ENCODE measurements at places on chromosomes 4 and X.

- no peak for DNase-seq
Measured at GRCh38 chrX:142359331-142359730, 154.2 kb upstream of the MAGEC2 start.

- no peak for DNase-seq
Measured at GRCh38 chr4:138845054-138845453, 170.5 kb upstream of the NOCT start.

GRCh38 chr4:153159728-153160221 lies 44.5 kb upstream of the TRIM2 start:
- no peak for DNase-seq

DNA sequence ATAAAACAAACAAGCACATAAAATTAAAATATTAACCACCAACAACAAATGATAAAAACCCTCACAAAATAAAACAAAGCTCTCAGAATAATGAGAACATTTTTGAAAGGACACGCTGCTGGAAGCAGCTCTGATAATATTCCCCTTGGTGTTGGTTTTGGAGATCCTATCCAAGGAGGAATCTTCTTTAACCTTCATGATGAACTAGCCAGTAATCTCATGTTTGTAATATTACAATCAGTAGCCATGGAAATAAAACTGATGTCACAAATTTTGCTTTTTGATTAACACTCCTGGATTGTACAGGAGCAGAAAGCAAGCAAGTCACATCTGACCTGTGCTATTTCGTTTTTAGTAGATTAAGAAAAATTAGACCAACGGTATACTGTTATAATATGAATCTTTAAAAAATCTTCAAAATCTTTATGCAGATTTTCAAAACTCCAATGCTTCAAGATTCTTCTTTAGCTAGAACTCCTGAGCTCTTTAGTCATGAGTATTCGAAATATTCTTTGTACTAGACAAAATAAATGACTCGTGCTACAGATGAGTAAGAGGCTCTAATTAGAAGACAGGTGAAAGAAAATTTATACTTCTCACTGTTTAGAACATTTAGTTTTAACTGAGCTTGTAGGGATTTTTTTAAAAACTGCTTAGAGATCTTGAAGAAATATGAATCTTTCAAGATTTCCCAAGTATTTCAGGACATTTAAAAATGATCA lies 154.1 kb downstream of the RASL11B start:
- no peak for DNase-seq

GRCh38 chr4:150080337-150080736 lies 2.1 kb downstream of the DCLK2 start:
- DNase-seq, result no peak

- DNase-seq, result no peak
Measured at GRCh38 chrX:39802354-39802753, 295.4 kb downstream of the BCOR start.

- DNase-seq, result no peak
Measured at GRCh38 chr4:146073517-146073916, 102.0 kb upstream of the LSM6 start.

DNA sequence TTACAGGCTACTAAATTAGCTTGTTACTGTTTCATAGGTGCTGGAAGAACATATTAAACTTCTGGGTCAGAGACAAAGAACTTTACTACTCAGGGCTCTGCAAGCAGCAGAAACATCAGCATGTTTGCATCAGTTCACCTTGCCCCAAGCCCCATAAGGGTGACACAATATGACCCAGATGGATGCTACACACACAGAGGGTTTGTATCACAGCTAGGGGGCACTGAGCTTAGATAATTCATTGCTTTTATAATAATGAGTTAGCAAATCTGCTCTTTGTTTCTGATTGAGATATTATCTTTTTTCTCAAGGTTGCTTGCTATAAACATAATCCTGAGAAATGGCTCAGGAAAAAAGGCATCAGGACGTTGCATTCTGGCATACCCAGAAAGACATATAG lies 4.8 kb upstream of the SYNPO2 start:
- no peak for DNase-seq

GRCh38 chr4:152696764-152697261 lies 17.0 kb upstream of the TMEM154 start:
- DNase-seq, result peak; percentile 96

DNA sequence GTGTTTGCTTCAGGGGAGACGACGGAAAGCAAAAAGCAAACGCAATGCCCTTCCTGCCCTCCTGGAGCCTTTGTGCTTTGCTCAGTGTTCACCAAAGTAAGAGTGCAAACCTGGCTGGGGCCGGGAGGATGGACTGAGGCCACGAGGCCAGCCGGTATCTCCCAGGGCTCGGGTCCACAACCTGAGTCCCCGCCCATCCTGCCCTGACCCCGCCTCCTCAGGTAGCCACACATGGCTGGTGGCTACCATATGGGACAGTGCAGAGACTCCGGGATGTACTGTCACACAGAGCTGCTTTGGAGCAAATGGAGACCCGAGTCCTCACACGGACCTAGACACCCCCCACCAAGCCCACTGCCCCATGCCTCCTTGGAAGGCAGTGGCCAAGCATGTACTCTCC lies 4.8 kb downstream of the ATP2B3 start:
- DNase-seq, result no peak

DNA sequence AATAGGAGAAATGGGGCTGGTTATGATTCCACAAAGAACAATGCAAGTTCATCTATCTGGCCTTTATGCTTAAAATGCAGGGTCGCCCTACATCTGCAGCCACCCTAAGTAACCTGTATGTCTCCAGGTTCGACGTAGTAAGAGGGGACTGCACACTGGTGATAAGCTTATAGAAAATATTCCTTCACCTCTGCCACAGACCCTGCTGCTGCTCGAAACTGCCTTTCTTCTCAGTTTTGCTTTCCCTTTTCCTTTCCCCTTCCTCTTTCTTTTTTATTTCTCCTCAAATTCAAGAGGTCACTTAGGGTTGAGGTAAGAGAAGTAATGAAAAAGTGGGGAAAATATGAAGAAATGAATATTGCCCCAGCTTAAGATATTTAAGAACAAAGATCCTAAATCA lies 123.5 kb downstream of the DCHS2 start:
- no peak for DNase-seq

DNA sequence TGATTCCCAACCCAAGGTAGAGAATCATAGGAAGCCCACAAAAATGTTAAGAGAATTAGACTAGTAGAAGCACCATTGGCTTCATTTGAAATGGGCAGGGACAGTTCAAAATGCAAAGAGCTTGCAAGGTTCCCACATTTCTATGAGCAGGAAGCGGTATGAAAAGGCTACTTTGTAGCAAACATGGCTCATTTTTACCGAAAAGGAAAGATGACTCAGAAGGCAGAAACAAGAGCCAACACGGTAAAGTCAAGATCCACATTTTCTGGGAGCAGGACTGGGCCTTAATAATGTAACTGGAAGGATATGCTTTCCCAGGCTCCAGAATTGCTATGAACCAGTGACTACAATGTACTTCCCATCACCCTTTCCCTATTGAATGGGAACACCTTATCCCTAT lies 89.5 kb downstream of the GLRA3 start:
- no peak for DNase-seq

DNA sequence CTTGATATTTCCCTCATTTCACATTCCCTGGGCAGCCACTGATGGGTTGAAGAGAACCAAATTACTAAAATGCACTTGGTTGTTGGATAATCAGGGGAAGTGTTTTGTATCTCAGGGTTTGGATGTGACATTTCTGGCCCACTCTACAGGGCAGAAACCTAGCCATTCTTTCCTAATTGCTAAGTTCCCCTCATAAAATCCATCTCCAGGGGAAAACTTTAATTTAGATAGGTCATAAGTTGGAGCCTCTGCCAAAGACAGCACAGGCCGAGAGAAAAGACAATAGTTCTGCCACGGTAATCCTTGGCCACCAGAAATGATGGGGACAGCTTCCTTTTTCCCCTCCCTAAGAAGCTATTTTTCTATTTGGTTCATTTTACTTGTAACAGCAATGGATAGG lies 192.7 kb upstream of the C1QTNF7 start:
- no peak for DNase-seq

DNA sequence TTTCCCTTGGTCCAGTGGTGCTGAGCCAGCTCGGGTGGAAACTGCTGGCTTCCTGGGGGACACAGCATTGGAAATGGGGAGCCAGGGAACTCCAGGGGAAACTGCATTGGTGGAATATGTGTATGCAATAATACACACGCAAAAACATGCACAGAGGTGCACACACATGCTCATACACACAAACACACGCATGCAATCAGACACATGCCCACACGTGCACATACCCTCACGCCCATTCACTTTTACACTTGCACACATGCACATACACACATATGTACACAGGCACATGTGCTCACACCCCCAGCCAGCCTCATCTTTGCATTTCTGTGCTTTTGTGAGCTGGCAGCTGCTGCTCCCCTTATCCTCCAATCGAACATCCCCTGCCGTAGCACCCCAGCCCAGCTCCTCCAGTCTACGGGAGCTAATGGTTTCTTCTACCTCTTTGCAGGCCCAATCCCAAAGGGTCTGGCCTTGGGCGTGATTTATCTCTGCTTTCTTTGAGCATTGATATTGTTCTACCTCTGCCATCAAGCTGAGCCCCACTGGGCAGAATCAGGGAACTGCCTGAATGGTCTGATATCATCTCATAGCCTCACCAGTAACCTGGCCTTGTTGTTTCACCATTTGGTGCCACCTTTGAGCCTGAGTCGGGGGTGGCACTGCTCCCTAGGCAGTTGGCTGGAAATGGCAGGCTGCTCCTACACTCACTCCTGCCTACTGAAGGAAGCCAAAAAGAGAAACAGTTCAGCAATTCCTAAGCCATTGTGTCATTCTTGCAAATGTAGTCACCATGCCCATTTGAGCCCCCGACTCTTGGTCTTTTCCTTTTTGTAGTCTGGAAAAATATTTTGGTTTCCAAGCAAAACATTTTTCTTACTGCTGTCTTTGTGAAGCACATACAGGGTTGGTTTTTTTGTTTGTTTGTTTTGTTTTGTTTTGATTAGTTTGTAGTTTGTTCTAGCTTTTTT lies 104.4 kb upstream of the MAMLD1 start:
- no peak for DNase-seq

- no peak for DNase-seq
Measured at GRCh38 chrX:48683411-48683982, at the start of gene WAS. Gene WAS, plus strand, starts transcription at chrX:48683799. Its CDS starts 55 bp downstream, at chrX:48683854.

DNA sequence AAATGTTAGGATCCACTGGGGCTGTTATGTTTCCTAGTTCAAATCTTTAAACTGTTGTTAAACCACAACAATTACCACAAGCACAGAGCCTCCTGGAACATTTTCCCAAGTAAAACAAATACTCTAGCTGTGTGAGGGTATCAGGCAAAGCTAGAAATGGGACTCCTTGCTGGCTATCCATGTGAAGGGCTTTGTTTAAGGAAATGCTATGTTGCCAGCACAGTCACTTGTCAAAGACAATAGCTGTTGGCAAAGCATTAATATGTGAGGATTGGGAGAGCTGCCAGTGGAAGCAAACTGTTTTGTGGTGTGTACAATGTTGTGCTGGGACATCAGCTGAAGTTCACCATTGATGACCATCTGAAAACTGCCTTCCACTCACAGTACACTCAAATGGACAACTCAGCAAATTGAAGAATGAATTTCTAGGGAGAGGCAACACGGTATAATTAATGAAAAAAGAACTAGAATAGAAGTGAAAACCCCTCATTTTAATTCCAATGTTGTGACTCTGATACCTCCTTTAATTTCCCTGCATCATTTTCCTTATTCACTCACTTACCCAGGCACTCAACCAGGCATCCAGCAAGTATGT lies 100.8 kb downstream of the ANXA3 start:
- DNase-seq, result no peak

DNA sequence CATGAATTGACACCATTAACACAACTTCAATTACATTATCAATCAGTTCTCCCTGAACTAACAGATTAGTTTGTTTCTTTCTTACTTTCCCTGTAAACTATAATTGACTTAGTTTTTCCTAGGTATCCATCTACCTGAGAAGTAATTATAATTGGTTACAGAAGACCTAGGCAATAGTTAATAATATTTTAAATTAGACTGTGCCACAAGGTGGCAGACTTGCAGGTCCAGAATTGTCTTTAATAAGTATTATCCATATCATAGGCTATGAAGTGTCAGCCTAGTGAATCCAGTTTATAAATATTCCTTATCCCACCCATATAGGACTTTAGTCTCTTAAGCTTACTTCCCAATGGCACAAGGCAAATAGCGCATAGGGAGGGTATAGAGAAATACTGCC lies 48.9 kb upstream of the FAM47B start:
- DNase-seq, result no peak

DNA sequence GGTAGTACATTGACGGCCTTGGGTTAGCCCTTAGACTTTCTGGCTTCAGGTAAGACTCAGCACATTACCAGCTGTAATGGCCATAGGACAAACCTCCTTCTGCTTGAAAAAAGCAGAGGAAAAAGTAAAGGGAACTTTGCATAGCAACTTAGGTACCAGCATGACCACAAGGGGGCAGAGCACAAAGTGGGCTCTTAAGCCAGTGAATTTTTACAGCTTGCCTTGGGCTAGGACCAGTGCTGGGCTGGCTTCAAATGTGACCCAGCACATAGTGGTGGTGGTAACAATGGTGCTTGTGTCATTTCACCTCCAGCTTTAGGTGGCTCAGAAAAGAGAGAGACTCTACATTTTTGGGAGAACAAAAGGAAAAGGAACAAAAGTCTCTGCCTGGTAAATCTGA lies 66.1 kb downstream of the KLHL4 start:
- DNase-seq, result no peak

- no peak for DNase-seq
Measured at GRCh38 chrX:128807367-128807766, 715.9 kb downstream of the SMARCA1 start.

DNA sequence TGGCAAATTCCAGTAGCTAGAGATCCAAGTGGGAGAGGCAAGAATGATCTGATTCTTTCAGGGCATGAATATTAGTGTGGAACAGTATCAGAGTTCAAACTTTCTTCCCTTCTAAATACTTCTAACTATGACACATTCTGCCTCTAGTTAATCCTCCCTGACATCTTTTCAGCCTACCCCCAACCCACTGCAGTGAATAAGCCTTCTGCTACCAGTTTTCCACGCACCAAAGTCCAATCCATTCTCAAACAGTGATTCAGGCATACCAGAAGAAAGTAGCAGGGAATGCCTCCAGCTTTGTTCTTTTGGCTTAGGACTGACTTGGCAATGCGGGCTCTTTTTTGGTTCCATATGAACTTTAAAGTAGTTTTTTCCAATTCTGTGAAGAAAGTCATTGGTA lies 155.4 kb upstream of the FTHL17 start:
- no peak for DNase-seq

DNA sequence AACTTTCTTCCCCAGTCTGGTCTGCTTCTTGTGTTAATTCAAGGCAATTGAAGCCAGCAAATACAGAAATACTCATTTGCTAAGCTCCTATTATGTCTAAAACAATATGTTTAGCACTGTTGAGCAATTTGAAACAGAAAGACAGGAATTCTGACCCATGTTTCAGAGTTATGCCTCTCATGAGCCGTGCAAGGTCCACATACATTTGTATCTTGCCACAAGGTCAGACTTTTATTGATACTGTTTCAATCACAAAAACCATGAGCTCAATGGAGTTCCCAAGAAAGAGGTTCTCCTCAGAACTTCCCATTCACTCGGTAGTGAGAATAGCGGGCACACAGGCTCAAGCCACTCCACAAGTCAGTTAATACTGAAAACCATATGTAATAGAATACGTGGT lies 47.6 kb upstream of the SPRY1 start:
- no peak for DNase-seq

- no peak for DNase-seq
Measured at GRCh38 chrX:39757971-39758370, 339.8 kb downstream of the BCOR start.

- no peak for DNase-seq
Measured at GRCh38 chr4:27894951-27895350, 1034.3 kb downstream of the STIM2 start.

GRCh38 chr4:185244763-185245162 lies 35.4 kb downstream of the SNX25 start:
- DNase-seq, result no peak

- DNase-seq, result no peak
Measured at GRCh38 chr4:155552180-155552579, 114.5 kb upstream of the GUCY1A1 start.

Data from COLO829 (cell line).